ENCODE measurements at places on chromosomes 13 and 19.

DNA sequence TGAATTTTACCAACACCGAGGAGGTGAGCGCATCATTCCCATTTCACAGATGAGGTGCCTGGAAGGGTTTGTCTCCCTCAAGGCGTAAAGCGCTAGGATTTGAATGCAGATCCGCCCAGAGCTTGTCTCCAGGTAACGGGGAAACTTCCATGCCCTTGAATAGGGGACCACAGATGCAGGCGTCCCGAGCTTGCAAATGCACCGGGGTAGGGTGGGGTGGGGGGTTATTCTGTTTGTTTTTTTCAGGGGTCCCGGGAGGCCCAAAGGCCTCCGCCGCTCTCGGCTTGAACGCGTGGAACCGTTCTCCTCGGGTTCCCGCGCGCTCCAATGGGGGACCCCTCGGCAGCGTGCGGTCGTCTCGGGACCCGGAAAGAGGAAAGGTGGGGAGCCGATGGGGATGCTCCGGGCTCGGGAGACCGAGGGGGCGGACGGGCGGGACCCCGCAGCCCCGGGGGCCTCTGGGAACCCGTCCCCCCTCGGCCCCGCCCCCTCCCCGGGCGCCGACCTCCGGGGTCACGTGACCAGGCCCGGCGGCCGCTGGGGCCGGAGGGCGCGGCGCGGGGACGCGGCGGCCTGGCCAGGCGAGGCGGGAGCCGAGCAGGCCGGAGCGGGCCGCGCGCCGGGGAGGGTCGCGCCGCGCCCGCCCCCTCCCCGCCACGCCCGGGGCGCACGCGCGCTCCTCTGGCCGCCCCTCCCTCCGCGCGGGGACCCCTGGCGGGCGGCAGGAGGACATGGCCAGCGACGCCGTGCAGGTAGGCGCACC is at the start of gene PKN1:
Gene PKN1 (plus strand): TSS at position 516 of the 763 bp plus-strand sequence. CDS start 216 bp downstream, at position 732.
- DNase-seq: no peak

GRCh38 chr19:41299755-41300089 is 10.2 kb upstream of the CCDC97 start:
- DNase-seq: no peak

DNA sequence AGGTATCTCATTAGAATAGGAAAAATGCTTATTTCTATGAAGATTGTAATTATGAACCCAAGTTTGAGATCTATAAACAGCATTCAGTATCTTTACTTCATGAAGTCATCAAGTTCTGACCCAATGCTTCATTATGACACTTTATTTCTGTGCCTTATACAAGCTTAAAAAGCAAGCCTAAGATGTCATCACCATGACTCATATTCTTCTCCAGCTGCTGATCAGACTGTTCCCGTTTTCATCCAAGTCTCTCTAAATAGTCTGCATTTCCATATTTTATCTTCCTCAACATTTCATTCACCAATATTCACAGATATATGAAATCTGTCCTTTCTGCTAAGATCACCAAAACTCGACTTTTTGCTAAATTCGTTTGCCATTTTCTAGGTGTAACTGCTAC is 1247.2 kb upstream of the PRR20A start:
- DNase-seq: no peak

GRCh38 chr13:45219938-45220375 is 19.1 kb upstream of the KCTD4 start:
- no peak for DNase-seq

DNA sequence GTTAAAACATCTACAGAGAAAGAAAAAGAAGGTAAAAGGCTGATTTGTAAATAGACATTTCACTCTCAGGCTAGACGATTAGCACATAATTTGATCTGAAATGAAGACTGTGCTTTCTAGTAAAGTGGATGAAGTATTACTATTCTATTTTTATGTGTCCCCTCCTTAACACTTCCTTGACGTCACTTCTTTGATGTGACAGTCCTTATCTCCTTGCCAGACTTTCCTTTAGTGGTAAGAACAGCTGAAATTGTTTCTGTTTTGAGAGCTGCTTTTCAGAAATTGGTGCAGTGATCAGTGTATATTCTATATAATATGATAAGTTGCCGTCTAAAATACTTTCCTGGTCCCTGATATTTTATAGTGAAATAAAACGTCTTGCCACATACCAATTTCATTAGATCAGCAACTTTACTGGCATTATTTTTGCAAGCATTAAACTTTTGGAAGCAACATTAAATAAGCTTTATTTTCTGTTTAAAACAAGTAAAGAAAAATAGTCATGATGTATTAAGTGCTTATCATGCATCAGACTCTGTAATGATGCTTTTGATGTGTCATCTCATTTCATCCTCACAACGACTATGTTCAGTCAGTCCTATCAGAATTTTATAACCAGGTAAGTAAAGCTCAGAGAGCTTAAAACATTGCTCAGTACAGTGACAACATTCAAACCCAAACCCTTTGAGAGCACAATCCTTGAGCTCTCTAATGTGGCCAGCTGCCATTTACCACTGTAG is 210.3 kb upstream of the PCDH9 start:
- no peak for DNase-seq

GRCh38 chr19:15466851-15467733 is 2.7 kb upstream of the RASAL3 start:
- DNase-seq: no peak

- DNase-seq: no peak
Measured at GRCh38 chr19:15449620-15450527, at the start of gene WIZ. Gene WIZ, minus strand, starts transcription at chr19:15449956. Its CDS starts 1,649 bp downstream, at chr19:15448307.

DNA sequence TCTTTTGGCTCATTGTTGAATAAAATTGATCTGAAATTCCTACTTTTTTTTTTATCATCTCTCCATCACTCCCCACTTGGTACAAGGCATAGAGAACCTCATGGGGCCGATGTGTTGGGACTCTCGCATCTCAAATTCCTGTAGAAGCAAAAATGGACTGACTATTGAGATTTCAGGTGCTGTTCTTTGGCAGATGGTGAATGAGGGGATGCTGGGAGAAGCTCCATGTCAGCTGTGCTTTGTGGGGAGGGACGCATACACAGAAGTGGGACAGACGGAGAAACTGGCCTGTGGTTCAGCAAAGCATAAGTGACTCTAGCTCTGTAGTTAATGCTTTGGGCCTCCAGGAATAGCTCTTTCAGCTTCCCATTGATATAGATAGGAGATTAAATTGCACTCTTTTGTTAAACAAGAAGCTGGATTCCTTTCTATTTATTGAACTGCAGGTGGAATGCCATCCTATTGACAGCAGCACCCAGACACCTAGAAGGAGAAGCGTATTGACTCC is 194.5 kb upstream of the RNF113B start:
- no peak for DNase-seq

DNA sequence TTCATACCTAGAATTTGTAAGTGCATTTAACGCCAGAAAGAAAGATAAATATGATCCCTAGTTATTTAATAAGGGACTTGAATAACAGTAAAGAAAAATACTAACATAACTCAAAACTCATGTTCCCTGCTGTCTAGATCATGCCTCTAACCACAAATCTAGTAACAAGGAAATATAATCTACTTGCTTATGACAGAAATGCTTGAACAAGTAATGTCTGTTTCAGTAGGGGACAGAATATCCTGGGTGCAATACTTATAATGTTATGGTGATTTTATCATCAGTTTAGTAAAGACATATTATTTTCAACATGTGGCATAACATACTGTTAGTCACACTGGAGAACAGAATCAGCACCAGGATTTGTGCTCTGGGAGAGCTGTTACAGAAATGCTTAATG is 861.9 kb upstream of the SLITRK1 start:
- DNase-seq: no peak

DNA sequence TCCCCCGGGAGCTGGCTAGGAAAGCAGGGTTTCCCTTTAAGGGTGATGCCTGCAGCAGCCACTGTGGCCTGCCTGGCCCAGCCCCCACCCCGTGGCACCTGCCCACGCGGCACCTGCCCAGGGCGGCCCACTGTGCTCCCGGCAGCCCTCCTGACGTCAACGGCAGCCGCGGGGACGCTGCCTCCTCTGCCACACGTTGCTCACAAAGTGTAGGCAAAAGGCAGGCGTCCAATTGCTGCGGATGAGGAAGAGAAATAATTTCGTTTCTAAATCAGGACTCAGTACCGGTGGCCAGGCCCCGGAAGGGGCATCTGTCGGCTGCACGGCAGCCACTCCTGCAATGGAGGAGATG is 122.3 kb downstream of the URI1 start:
- no peak for DNase-seq

DNA sequence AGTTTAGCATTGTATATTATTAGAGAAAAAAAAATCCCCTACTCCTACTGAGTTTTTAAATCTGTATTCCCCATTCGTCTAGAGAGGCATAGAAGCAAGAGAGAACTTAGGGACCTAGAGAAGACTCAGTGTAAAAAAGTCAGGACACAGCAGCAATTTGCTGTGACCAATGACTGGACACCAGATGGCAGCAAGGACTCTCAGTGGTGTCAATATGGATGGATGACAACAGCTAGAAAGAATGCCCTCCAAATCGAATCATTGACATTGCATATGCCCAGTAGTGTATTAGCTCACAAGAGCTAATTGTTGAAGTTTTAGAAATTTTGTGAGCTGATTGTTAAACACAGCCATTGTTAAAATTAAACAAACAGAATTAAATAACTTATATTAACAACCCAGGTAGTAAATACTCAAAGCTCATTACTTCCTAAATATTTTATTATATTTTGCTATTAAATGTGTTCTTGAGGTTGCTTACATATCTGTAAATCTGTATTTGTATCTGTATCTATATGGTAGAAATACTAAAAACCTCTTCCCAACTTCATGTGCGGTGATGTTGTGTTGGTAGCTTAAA is 43.9 kb downstream of the SIAH3 start:
- DNase-seq: no peak

- DNase-seq: no peak
Measured at GRCh38 chr19:51594774-51595109, 23.7 kb downstream of the ZNF175 start.

- DNase-seq: no peak
Measured at GRCh38 chr19:34317311-34317927, 47.6 kb upstream of the GPI start.

DNA sequence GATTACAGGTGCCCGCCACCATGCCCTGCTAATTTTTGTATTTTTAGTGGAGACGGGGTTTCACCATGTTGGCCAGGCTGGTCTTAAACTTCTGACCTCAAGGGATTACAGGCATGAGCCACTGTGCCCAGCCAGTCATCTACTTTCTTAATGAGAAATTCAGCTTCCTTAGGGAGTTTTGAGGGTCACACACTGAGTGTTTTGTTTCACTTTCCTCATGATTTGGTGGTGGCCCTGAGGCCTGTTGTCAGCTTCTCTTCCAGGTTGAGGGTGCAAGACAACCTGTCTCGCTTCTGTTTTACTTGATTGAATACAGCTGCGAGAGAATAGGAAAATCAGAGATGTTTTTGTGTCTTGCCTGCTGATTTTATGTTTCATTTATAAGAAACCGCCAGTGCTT is 9.9 kb downstream of the FRY start:
- no peak for DNase-seq

GRCh38 chr13:70183041-70183440 is 74.8 kb upstream of the KLHL1 start:
- no peak for DNase-seq
